ENCODE measurements at places on chromosomes 16 and 17.

DNA sequence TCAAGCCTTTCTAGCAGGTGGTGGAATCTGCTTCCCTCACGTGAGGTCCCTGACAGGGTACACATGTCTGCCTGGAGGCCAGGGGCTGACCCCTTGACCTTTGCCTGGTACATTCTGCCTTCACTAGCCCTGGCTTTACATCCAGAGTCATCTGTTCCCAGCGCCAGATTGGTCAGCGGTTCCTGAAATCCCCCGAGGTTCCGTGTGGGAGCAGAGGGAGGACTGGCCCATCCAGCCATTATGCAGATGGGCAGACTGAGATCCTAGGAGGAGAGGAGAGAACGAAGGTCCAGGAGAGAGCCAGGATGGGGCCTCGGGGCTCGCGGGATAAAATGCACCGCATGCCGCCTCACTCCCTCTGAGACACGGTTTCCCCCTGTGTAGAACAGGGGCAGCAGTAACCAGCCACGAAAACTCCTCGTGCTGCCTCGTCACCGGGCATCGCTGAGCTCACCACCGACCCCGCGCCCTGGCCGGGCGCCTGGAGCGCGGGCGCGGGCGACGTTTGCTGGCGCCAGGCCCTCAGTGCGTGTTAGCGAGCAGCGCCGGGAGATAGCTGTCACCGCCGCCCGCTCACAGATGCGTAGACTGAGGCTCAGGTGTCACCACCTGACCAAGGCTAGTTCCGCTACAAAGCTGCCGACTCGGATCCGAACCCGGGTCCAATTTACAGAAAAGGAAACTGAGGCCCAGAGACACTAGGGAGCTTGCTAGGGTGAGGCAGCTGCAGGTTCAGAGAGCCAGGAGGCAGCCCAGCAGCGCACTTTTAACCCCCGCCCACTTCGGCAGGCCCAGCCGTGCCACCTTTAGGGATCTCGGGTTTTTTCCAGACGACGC lies 811 bp upstream of the MAP2K3 start:
- no peak for DNase-seq

DNA sequence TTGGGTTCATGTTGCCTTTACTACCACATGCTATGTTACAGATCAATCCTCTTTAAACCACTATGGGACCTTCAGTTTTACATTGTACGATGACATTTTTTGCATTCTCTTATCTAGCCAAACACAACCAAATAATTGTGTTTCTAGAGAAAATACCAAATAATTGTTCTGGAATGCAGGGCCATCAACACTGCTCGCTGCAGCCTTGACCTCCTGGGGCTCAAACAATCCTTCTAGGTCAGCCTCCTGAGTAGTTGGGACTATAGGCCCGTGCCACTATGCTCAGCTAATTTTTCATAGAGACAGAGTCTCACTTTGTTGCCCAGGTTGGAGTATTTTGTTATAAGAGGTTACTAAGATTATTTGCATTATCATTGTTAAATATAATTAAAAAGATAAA lies 237.5 kb upstream of the PMFBP1 start:
- DNase-seq, result no peak

- DNase-seq, result peak; percentile 15
Measured at GRCh38 chr16:88560714-88561484, 9.3 kb upstream of the ZC3H18 start.

- peak; percentile 79 for DNase-seq
Measured at GRCh38 chr17:59652119-59652518, 32.4 kb downstream of the CLTC start.

DNA sequence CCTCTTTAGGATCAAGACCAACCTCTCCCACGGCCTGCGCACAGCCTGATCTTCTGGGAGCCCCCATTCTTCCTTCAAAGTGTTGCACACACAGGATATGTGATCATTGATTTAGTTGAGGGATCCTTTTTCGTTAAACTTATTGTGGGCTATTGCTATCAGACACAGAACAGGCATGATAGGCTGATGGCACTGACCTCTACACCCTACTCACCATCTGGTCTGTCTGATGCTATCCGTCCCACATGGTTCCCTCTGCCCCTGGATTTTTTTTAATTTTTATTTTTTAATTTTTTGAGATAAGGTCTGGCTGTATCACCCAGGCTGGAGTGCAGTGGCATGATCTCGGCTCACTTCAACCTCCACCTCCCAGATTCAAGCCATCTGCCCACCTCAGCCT lies 19.2 kb upstream of the LITAF start:
- no peak for DNase-seq
